ENCODE measurements at places on chromosomes 1 and 21.
A peak's percentile ranks its signal among the peaks of the same experiment; 100 is the strongest.

DNA sequence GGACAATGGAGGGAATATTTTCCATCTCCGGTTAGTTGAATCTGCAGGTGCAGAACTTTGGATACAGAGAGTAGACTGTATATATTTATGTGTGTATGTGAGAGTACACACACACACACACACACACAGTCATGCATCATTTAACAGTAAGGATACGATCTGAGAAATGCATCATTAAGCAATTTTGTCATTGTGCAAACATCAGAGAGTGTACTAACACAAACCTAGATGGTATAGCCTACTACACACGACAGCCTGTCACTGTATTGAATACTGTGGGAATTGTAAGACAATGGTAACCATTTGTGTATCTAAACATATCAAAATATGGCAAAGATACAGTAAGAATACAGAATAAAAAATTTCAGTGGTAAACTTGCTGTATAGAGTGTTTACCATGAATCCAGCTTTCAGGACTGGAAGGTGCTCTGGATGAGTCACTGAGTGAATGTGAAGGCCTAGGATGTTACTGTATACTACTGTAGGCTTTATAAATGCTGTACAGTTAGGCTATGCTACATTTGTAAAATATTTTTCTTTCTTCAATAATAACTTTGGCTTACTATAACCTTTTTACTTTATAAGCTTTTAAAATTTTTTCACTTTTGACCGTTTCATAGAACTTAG lies 138.5 kb downstream of the ZZZ3 start:
- no peak for DNase-seq

DNA sequence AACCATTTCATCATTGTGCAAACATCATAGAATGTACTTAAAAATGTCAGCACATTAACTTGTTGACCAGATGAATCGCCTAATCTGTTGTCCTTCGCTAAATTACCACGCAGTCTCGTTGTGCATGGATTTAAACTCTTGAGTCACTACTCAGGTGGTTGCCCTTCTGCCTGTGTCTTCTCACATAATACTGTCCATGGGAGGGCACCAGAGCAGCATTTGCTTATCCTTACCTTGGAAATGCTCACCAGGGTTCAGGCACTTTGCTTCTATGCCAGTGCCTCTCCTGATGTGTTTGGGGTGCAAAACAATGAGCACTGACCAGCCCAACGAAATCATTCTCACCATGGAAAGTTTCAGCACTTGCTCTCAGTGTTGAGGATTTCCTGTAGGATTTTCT lies 559.9 kb downstream of the RWDD3 start:
- no peak for DNase-seq

- DNase-seq: peak; percentile 7
Observed at GRCh38 chr21:21860888-21861287, 862.7 kb downstream of the NCAM2 start.

DNA sequence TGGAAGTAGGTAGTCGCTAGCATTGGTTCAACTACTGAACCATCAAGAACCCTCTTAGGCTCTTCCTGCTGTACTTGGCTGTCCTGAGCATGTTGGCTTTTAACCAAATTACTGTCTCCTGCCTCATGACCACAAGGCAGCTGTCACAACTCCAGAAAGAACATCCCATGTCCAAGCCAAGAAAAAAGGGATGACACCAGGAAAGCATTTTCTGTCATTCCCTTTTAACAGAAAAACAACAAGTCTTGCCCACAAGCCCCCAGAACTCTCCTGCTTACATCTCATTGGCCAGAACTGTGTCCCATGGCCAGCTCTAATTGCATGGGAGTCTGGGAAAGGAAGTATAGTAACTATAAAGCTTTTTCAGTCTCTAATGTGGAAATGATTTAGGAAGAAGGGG lies 2.4 kb upstream of the RNU5D-1 start:
- DNase-seq: no peak

DNA sequence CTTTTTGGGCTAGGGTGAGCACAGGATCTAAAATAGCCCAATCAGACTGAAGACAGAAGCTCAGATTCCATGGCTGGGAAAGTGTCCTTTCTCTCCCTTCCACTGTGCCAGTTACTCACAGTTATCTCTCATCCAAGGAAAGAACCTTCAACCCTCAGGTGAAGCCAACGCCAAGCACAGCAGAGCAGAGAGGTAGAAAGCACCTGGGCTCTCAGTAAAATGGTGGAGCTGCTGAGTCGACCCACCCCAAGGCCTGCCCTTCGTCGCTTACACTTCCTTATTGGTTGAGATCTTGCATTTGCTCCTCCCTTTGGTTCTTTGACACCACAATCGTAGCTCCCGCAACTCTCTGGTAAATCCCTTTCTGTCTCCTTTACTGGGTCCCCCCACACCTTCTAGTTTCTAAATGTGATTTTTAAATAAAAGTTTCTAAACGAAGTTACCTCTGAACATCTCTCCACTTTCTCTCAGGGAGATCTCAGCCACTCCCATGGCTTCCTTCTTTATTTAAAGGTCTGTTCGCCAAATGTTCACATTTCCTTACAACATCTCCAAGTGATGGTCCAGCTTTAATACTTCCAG lies 27.5 kb upstream of the SLC30A1 start:
- peak; percentile 69 for DNase-seq

GRCh38 chr1:3822421-3822820 lies 26.1 kb upstream of the LRRC47 start:
- DNase-seq: no peak

DNA sequence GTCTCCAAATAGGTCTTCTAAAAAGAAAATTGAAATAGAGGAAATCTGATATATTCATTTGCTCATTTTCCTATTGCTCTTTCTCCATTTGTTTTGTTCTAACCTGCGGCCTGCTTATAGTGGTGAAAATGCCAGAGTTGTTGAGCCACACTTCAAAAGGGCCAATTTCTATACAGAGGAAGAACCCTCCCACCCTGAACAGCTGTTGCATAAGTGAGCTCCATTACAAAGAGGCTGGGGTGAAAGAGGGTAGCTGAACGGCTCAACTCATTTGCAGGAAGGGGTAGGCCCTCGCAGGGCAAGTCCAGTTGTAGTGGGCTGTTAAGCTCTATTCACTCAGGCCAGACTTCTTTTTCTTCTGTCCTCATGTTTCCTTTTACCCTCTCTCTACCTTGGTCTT lies 8.8 kb downstream of the ADCY10 start:
- DNase-seq: no peak

DNA sequence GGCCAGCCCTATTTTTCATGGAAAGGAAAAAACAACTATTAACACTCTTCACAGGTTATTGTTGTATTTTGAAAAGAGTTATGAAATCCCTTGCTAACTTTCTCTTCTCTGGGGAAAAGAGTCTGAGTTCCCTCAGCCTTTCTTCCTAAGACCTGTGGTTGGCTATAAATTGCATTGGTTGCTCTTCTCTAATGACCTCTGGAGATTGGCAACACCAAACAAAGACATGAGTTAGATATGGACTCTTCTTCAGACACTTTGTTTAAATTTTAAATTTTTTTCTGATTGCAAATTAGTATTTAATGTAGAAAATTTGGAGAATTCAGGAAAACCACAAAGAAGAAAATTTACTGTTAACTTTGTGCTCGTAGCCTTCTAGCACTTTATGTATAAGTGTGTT lies 275.7 kb downstream of the PBX1 start:
- DNase-seq: no peak

GRCh38 chr1:241944300-241944699 lies 13.3 kb upstream of the BECN2 start:
- DNase-seq: no peak

- DNase-seq: no peak
Observed at GRCh38 chr1:155872527-155872926, 13.2 kb downstream of the SYT11 start.

DNA sequence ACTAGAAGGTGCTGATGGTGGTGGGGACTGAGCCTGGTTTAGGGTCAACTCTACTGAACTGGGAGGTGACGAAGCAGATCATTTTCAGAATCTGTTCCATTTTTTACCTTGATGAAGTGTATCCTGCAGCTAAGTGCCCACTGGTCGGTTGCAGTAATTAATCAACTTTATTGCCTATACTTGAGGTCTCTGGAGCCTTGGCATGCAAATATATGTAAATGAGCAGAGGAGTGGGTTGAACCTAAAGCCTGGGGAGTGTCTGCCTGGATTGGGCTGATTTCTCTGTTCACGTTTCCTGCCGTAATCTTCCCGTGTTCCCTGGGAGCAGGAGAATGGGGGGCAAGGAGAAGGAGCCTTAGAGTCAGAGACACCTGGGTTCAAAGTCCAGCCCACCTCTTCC lies 286.8 kb downstream of the PTPRU start:
- DNase-seq: no peak

DNA sequence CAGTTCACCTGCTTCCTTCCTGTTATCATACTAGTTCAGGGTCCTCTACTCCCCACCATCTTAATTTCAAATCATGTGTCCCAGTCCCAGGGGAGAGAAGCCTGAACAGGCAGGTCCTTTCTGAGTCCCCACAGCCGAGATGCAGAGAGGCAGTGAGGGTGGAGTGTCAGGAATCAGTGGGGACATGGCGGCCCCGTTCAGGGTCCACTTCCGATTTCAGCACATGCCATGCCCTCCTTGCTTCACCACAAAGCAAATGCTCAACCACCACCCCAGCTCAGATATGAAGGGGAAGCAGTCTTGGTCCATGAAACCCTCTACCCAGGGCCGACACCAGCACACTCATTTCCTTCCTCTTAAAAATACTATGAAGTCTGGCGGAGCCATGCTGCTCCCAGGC lies 5.2 kb upstream of the SEMA4A start:
- DNase-seq: no peak

GRCh38 chr1:245809361-245809760 lies 654.6 kb downstream of the KIF26B start:
- DNase-seq: no peak

DNA sequence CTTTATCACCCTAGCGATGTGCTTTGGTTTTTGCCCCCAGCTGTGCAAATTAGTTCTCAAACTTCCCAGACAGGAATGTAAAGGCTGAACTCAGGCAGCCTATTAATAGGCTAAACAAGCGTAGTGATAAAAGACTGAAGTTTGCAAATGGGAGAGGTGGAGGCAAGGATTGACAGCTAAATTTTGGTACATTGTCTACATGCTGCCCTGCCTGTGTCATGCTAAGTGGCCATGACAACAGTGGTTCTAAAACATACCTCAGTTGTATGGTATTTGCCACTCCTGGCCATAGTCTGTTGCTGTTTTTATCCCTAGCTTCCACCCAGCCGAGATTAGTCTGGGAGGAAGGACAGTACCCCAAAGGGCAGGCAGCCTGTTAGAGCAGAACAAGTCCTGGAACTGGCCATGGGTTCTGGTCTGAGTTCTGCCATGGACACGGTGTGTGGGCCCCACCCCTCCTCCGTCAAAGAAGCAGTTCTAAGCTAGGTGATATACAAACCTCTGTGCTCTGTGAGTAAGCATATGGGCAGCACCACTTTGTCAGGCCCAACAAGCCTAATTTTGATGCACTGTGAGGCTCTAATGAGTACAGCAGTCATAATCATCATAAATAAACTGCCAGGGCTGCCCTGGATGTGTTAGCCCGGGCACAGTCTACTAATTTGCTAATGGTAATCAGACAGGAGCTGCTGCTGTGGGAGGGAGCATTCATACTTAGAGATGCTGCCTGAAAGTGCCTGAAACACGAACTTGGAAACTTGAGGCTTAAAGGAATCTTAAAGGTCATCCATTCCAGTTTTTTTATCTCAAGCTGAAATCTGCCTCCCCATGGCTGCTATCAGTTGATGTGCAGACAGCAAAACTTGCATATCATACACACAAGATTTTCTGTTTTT lies 177.1 kb downstream of the HHAT start:
- DNase-seq: no peak

DNA sequence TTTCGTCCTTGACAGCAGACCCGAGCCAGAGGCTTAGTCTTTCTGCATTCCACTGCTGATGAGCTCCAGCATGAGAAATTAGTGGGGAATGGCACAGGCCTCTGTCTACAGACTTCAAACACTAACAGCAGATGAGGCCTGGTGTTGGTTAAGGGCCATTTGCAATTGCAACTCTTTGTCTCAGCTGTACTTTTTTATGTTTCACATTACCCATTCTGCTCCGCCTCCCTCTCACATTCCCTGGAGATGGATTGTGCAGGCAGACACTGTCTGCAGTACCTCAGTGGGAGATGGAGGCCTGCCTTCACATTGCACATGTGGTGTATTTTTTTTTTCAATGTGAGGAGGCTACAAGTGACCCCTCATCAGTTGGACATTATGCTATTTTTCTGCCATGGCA lies 370.2 kb downstream of the DUSP10 start:
- DNase-seq: no peak

- DNase-seq: no peak
Observed at GRCh38 chr1:94284476-94284875, 47.1 kb upstream of the ARHGAP29 start.

DNA sequence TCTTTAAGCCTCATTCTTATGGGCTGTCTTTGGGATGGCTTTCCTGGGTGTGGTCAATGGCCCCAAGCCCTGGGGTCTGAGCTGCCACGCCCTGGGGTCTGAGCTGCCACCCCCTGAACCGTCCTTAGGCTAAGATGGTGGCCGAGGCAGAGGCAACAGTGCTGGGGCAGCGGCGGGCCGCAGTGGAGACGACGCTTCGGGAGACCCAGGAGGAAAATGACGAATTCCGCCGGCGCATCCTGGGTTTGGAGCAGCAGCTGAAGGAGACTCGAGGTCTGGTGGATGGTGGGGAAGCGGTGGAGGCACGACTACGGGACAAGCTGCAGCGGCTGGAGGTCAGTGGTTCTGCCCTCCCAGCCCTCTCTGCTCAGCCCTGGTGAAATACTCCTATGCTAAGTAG lies 10.3 kb upstream of the TUFT1 start:
- DNase-seq: no peak

GRCh38 chr1:17913326-17914115 lies 158.4 kb downstream of the ACTL8 start:
- no peak for DNase-seq

- no peak for DNase-seq
Observed at GRCh38 chr1:89322402-89322801, 41.5 kb upstream of the GBP6 start.

GRCh38 chr1:119368554-119368953 lies at the start of gene HAO2:
Gene HAO2, plus strand, starts transcription at chr1:119368785. Its CDS starts 12,301 bp downstream, at chr1:119381086.
- no peak for DNase-seq

GRCh38 chr1:167145965-167146364 lies 52.1 kb downstream of the STYXL2 start:
- DNase-seq: no peak

DNA sequence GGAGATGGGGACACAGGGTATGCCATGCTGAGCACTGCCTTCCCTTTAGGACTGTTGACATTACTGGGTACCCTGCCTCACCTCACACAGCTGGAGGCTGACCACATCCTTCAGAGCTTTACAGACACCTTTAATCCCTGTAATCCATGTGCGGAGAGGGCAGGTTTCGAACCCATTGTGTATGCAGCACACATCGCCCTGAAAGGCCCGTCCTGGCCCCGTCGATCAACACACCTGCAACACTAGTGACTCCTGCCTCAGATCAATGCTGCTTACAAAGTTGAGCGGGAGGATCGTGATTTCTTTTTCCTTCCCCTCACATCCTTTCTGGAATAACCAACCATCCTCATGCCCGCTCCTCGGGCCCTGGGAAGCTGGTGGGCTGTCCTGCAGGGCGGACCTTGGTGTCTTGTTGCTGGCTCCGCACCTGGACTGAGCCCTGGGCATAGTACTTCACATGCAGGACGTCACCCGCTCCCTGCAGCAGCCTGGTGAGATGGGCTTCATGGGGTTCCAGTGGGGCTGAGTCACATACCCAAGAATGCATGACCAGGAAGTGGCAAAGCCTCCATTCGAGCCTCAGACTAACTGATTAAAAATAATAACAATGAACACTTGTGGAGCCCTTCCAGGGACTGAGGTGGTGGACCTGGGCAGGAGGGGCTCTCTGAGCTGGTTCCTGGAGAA lies 403.6 kb downstream of the PTPRU start:
- no peak for DNase-seq
